ENCODE measurements at places on chromosomes 5 and 9.

DNA sequence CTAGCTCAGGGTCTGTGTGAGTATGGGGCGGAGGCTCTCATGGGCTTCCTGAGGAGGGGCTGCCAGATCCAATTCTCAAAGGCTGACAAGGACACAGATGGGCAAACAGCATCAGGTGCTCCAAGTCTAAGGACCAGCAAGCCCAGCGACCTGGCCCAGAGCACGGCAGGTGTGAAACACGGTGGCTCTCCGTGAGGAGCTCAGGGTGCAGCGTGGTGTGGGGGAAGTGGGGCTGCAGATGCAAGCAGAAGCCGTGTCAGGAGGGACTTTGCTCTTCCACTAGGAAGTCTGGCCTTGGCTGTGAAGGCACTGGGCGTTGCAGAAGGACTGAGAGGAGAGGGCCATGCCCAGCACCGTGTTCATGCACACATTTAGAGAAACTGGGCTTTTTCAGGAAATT lies 420.0 kb downstream of the GADD45G start:
- peaks cover 39% of the 10 kb centered on the region for H3K4me1 ChIP-seq
- no peaks in the 10 kb centered on the region for H3K27me3 ChIP-seq
- H3K36me3 ChIP-seq, result no peaks in the 10 kb centered on the region
- no peak for DNase-seq
- no peak overlapping the region for H3K27ac ChIP-seq

GRCh38 chr5:100448111-100448528 lies 87.1 kb upstream of the FAM174A start:
- no peaks in the 10 kb centered on the region for H3K27me3 ChIP-seq
- H3K4me3 ChIP-seq, result no peak overlapping the region
- no peaks in the 10 kb centered on the region for H3K36me3 ChIP-seq
- H3K4me1 ChIP-seq, result no peaks in the 10 kb centered on the region
- DNase-seq, result no peak

- H3K4me1 ChIP-seq, result no peaks in the 10 kb centered on the region
- no peaks in the 10 kb centered on the region for H3K36me3 ChIP-seq
- peaks cover 7% of the 10 kb centered on the region for H3K27me3 ChIP-seq
- H3K27ac ChIP-seq, result no peak overlapping the region
- no peak overlapping the region for H3K4me3 ChIP-seq
Measured at GRCh38 chr5:133700251-133700650, 87.9 kb upstream of the FSTL4 start.

GRCh38 chr5:32283539-32284377 lies 29.0 kb downstream of the MTMR12 start:
- no peak overlapping the region for H3K27ac ChIP-seq
- H3K4me3 ChIP-seq, result no peak overlapping the region
- no peaks in the 10 kb centered on the region for H3K36me3 ChIP-seq
- H3K4me1 ChIP-seq, result peaks cover 7% of the 10 kb centered on the region
- H3K27me3 ChIP-seq, result no peaks in the 10 kb centered on the region

- no peak for DNase-seq
- H3K4me3 ChIP-seq, result no peak overlapping the region
Measured at GRCh38 chr9:77956555-77956954, 75.1 kb downstream of the GNAQ start.

GRCh38 chr5:81904861-81905260 lies 67.0 kb upstream of the ATG10 start:
- DNase-seq, result no peak
- H3K4me3 ChIP-seq, result no peak overlapping the region
- H3K36me3 ChIP-seq, result no peaks in the 10 kb centered on the region
- H3K27me3 ChIP-seq, result no peaks in the 10 kb centered on the region

GRCh38 chr5:155485386-155485785 lies 471.8 kb downstream of the KIF4B start:
- no peak overlapping the region for H3K4me3 ChIP-seq
- no peaks in the 10 kb centered on the region for H3K36me3 ChIP-seq
- no peaks in the 10 kb centered on the region for H3K27me3 ChIP-seq
- no peak overlapping the region for H3K27ac ChIP-seq
- no peak for DNase-seq
- no peaks in the 10 kb centered on the region for H3K4me1 ChIP-seq

DNA sequence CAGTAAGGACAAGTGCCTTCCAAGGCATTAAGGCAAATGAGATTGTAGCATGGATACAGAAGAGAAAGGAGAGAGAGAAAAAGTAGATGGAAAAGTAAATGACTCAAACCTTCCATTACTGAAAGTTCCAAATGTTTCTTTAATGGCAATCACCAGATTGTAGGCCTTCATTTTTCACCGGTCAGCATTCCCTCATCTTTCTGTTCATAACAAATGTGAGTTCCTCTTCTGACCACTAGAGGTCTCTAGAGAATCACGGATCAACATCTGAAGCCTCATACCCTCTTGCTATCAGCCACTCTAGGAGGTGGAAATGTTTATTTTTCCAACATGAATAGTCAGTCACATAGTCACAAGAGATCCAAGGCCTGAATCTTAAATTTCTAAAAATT lies 73.6 kb upstream of the RPS23 start:
- H3K4me3 ChIP-seq, result no peak overlapping the region
- peak; percentile 42 for DNase-seq
- no peaks in the 10 kb centered on the region for H3K27me3 ChIP-seq
- peaks cover 8% of the 10 kb centered on the region for H3K4me1 ChIP-seq

- H3K4me1 ChIP-seq, result peaks cover 16% of the 10 kb centered on the region
- no peaks in the 10 kb centered on the region for H3K27me3 ChIP-seq
- H3K4me3 ChIP-seq, result no peak overlapping the region
- no peaks in the 10 kb centered on the region for H3K36me3 ChIP-seq
- DNase-seq, result no peak
- no peak overlapping the region for H3K27ac ChIP-seq
Measured at GRCh38 chr9:107260437-107261081, 22.5 kb upstream of the RAD23B start.

DNA sequence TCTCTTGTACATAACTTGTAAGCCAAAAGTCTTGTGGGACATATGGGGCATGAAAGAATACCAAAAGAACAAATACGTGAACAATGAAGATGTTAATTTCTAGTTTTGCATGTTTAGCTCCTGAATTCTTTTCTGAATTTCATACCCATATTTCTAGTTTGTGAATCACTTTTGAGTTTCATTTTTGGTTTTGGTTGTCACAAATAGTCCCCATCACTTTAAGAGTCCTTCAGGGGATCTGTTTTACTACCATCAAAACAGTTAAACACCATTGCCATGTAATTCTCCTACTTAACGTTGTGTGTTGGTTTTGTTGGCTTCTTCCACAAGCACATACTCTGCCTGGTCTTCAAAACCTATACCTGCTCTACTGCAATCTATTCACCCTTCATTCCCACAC lies 27.0 kb downstream of the VCAN start:
- no peak overlapping the region for H3K4me3 ChIP-seq
- DNase-seq, result no peak
- no peaks in the 10 kb centered on the region for H3K4me1 ChIP-seq
- H3K36me3 ChIP-seq, result no peaks in the 10 kb centered on the region
- H3K27me3 ChIP-seq, result no peaks in the 10 kb centered on the region

DNA sequence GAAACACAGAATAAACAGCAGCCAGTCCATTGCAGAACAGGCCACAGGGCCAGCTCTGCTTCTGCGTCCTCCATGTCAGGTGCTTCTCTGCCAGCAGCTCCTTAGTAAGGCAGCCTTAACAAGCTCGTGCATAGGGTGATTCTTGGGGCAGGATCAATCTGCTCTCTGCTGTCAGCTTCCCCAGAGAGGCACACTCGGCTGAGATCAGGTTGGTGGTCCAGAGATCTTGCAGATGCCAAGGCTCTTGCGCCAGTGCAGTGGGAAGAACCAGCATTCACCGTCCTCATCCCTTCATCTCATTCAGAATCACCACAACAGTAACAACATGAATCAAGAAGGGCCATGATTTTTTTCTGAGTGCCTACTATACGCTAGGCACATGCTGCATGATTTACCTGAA lies 49.0 kb upstream of the ALDH1B1 start:
- no peak for DNase-seq
- no peak overlapping the region for H3K4me3 ChIP-seq
- no peaks in the 10 kb centered on the region for H3K4me1 ChIP-seq
- H3K27me3 ChIP-seq, result peaks cover 24% of the 10 kb centered on the region
- no peaks in the 10 kb centered on the region for H3K36me3 ChIP-seq

GRCh38 chr5:35202319-35203111 lies 27.8 kb downstream of the PRLR start:
- H3K27me3 ChIP-seq, result no peaks in the 10 kb centered on the region
- no peaks in the 10 kb centered on the region for H3K36me3 ChIP-seq
- peaks cover 3% of the 10 kb centered on the region for H3K4me1 ChIP-seq
- H3K27ac ChIP-seq, result no peak overlapping the region
- H3K4me3 ChIP-seq, result no peak overlapping the region

GRCh38 chr5:110376281-110376951 lies 350.1 kb downstream of the TMEM232 start:
- no peak for DNase-seq
- no peak overlapping the region for H3K4me3 ChIP-seq
- no peaks in the 10 kb centered on the region for H3K36me3 ChIP-seq
- H3K27me3 ChIP-seq, result no peaks in the 10 kb centered on the region

- no peaks in the 10 kb centered on the region for H3K36me3 ChIP-seq
- no peaks in the 10 kb centered on the region for H3K27me3 ChIP-seq
- no peak overlapping the region for H3K4me3 ChIP-seq
- H3K4me1 ChIP-seq, result no peaks in the 10 kb centered on the region
- no peak overlapping the region for H3K27ac ChIP-seq
Measured at GRCh38 chr9:7287986-7288385, 511.6 kb downstream of the DMAC1 start.

DNA sequence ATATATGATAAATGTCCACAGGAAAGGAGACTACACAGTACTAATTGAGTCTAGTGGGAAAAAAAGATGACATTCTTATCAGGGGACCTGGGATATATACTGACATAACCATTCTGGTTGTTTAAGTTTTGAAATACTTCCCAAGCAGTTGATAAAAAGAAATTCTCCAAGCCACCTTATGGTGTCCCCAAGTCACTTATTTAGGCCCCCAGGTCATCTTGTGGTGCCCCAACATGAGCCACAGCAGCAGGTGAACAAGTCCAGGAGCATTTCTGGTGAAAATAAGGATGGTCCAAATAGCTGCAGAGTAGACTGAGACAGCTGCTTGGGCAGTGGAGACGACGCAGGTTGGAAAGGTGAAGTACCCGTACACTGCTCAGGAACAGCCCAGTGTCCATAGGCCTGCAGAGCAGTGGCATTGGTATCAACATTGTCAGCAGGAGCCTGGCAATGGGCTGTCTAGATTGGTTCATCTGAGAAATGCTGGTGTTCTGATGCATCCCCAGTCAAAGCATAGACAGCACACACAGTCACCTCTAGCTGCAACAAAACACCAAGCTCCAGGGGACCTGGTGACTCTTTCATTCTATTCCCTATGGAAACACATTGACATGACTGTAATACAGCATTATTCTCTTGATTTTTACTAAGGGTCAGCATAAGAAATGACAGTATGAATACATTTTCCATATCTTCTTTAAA lies 430.6 kb downstream of the NR2F1-AS1 start:
- no peaks in the 10 kb centered on the region for H3K36me3 ChIP-seq
- no peak for DNase-seq
- no peak overlapping the region for H3K27ac ChIP-seq
- H3K27me3 ChIP-seq, result no peaks in the 10 kb centered on the region

- H3K4me3 ChIP-seq, result no peak overlapping the region
- no peak for DNase-seq
- H3K27ac ChIP-seq, result no peak overlapping the region
- peaks cover 4% of the 10 kb centered on the region for H3K27me3 ChIP-seq
- H3K36me3 ChIP-seq, result no peaks in the 10 kb centered on the region
Measured at GRCh38 chr5:62197697-62198096, 108.3 kb upstream of the KIF2A start.

- no peak for DNase-seq
- no peaks in the 10 kb centered on the region for H3K36me3 ChIP-seq
- no peaks in the 10 kb centered on the region for H3K4me1 ChIP-seq
- H3K27me3 ChIP-seq, result no peaks in the 10 kb centered on the region
- no peak overlapping the region for H3K27ac ChIP-seq
Measured at GRCh38 chr9:17627641-17628040, 48.8 kb downstream of the SH3GL2 start.

- H3K4me1 ChIP-seq, result no peaks in the 10 kb centered on the region
- H3K27ac ChIP-seq, result no peak overlapping the region
- DNase-seq, result no peak
- H3K36me3 ChIP-seq, result no peaks in the 10 kb centered on the region
- H3K27me3 ChIP-seq, result peaks cover 14% of the 10 kb centered on the region
Measured at GRCh38 chr9:95574866-95575553, 58.2 kb upstream of the PTCH1 start.

DNA sequence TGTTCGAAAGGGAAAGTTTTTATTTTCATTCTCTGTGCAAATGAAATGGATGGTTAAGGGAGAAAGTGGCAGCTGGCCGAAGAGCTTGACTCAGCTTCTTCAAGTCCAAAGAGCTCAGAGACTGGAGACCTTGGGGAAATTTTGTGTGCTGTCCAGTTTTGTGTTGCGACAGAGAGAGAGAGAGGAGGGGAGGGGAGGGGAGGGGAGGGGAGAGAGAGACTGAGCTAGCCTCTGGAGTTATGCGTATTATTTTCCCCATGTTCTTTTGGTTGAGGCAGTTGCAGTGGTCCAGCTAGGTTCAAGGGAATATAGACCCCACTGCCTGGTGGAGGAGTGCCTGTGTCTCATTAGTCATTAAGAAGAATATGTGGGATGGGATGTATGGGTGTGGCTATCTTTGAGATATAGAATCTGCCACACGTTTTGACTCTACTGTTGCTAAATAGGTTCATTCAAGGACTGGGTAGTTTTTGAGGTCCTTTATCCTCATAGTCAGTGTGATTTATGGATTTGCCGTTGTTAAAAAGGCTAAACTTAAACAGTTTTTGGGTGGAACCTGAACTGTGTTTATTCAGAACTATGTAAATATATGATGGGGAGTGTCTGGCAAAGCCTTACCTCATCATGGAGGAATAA lies 69.7 kb downstream of the ARHGAP26 start:
- no peak for DNase-seq
- H3K27me3 ChIP-seq, result no peaks in the 10 kb centered on the region
- H3K27ac ChIP-seq, result no peak overlapping the region
- H3K36me3 ChIP-seq, result no peaks in the 10 kb centered on the region

DNA sequence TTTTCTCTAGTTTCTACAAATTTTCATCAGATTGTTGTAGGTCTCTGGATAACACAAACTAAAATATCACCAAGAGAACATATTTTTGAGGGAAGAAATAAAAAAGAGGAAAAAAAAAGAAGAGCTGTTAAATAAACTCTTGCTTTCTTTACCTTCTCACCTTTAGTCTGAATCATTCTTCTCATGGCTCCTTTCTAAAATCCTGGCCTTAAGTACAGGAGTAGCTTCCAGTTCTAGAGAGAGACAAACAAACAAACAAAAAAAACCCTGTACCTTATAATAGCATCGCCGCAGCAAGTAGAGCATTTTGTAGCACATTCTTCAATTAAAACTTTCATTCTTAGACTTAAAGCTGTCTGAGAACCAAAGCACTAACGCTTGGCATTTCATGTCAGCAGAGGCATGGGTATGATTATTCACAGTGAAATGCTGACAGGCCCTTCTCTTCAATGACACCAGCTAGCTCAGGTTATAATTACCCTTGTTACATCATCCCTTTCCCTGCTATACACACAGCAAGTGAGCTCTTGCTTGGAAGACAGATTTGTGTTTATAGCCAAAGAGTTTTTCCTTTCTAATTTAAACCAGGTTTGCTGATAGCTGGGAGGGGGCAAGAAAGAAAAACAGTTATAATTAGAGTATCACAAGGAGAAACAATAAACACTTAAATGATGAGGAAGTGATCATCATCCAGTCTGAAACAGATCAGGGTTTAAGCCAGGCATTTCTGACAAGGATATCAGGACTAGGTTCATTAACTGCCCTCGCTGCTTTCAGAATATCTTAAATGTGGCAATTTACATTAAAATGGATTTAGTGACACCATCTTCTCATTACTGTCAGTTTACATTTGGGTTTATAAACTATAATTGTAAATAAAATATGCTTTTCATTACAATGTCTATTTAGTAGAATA lies 510.9 kb upstream of the ZNF608 start:
- DNase-seq, result no peak
- H3K27ac ChIP-seq, result no peak overlapping the region
- no peaks in the 10 kb centered on the region for H3K4me1 ChIP-seq
- H3K27me3 ChIP-seq, result no peaks in the 10 kb centered on the region
- no peaks in the 10 kb centered on the region for H3K36me3 ChIP-seq
- H3K4me3 ChIP-seq, result no peak overlapping the region
